T-helper 1 cell (primary cell): ENCODE measurements at places on chromosomes 11 and 22.

DNA sequence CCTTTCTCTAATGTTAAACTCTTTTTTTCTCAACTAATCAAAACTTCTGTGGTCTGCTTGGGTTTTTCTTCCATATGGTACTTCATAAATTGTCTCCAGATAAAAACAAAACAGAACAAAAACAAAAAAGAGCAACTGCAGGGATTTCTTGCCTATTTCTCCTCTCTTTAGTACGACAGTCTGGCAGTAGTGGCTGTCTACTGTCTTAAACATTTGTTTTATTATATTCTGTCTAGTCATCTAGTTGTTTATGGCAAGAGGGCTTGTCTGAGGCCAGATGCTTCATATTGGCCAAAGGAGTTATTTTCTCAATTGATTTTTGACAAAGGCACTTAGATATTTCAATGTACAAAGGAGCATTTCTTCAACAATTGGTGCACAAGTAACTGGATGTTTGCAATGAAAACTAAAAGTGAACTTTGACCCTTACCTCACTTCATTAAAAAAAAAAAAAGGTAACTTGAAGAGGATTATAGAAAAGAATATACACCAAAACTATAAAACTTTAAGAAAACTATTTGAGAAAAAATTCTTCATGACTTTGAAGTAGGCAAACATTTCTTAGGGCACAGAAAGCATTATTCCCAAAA lies 404.2 kb downstream of the LUZP2 start:
- DNase-seq: no peak

- no peak for DNase-seq
These were observed 191.7 kb downstream of the KIRREL3 start for GRCh38 chr11:126808836-126809235.

DNA sequence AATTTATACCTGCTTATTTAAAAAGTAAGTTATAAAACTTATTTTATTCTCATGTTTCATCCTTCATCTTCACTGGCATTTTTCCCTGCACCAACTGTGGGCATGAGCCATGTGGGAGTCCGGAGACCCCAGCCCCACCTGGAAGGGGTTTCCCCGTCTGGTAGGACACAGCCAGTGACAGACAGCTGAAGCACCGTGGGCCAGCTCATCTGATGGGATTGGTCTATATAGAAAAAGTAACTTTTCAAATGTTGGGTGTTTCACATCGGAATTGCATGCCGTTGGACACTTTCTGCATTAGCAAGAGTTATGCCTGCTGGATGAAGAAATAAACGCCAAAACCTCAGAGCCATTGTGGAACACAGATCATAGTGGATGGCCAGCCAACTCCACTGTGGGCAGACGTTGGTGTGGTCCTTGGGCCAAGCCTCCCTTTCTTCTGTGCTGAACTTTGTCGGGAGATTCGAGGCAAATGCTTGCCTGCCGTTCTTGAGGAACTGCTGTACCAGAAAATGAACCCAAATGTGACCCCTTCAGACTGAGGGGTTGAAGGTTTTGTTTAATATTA lies 1329.3 kb downstream of the TBC1D22A start:
- no peak for DNase-seq

- no peak for DNase-seq
These were observed 797 bp upstream of the B3GAT3 start for GRCh38 chr11:62622476-62623089.

GRCh38 chr11:62922189-62922589 lies 1.0 kb upstream of the CHRM1 start:
- no peak for DNase-seq

- DNase-seq: no peak
These were observed 44.9 kb downstream of the WNT11 start for GRCh38 chr11:76161261-76161961.

DNA sequence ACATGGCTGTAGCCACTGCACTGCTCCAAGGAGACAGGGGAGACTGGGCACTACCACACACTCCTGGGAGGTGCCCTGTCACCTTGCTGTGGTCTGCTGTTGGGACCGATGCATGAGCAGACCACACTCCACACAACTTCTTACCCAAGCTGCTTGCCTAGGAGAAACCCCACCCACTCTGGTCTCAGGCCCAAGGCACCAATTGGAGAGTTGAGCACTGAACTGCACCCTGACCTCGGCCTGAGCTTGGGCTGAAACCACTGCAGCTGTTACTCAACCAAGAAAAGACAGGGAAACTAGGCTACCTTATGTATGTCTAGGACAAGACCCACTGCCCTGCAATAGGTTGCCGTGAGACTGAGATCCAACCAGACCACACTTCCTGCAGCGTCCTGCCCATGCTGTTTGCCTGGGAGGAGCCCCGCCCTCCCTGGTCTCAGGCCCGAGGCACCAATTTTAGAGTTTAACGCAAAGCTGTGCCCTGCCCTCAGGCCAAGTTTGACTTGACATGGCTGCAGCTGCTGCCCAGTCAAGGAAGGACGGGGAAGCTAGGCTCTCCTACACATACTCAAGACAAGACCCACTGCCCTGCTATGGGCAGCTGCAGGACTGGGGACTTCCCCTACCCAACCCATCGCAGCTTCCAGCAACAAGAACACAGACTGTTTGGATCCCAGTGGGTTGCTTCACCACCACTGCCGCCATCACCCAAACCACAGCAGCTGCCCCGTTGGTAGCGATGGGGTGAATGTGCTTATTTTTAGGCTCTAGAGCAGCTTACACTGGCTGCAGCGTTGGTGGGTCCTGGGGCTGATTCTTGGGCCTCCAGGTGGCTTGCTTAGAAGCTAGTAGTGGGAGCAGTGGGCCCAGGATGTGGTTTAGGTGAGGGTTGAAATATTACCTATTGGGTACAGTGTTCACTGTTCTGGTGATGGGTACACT lies 66.8 kb downstream of the BRD1 start:
- no peak for DNase-seq

- DNase-seq: no peak
These were observed 16.9 kb downstream of the ADORA2A start for GRCh38 chr22:24444251-24444650.

DNA sequence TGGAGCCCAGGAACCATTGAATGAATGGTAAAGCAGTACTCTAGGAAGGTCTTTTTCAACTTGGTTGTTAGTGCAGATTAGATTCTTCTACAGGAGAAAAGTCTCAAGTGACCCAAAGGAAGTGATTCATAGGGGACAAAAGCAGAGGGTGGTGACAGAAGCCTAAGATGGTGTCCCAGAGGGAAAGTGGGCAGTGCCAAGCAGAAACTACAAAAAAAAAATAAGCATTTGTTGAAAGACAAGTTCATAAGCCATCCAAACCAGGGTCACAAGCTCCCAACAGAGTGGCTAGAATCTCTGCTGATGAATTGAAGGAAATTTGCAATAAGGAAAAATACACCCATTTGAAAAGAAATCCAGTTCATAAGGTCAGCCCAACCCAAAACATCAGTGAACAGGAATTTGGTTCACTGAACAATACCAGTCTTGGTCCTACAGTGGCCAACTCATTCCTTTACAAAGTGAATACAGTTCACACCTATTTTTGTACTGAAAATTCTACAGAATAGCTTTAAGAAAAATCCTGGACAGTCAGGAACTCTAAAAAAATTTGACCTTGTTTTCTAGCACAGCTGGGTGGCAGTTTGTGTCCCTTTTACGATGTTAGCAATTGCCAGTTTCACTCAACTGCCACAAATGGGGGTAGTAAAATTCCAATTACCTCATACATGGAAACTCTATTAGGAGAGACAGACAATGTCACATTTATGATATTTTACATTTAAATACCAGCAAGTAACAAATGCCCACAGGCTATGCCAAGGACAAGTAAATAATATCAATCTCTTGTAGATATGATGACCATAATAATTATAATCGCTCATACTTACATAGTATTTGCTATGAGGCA lies 21.6 kb upstream of the NUP160 start:
- no peak for DNase-seq

DNA sequence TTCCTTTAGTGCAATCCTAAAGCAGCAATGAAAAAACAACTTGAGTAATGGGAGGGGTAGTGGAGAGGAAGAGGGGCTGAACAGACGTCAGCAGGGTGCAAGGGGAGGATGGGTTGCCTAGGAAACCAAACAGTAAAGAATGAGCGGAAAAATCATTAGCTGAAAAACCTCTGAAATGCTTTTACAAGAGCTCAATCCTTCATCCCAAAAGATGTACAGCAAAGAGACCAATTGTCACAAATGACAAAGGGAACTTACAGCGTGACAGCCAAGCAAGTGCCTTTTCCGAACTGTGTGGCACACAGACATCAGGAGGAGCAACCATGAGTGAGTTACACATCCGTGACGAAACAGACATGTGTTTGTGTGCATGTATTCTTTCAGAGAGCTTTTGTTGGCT lies 104.6 kb downstream of the SIK3 start:
- DNase-seq: no peak

DNA sequence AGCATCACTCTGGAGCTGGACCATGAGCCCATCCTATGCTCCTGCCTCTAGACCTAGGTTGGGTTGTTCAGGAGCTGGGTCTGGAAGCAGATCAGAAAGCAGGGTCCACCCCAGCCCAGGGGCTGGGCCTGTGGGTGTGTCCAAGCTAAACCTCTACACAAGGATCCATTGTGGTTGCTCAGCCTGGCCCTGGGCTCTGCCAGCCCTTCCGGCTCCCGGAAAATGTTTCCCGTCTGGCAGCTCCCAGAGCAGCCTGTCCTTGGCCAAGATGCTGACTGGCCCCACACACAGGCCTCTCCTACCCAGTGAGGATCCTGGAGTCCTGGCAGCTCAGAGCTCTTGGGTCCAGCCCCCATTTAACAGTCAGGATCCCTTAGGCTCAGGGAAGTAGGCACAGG lies 35.3 kb upstream of the FCHSD2 start:
- no peak for DNase-seq

GRCh38 chr11:122864386-122865115 lies 18.0 kb upstream of the JHY start:
- DNase-seq: no peak

- no peak for DNase-seq
These were observed 1.5 kb downstream of the CHEK1 start for GRCh38 chr11:125626288-125626950.

GRCh38 chr11:12807621-12808020 lies 133.4 kb downstream of the TEAD1 start:
- DNase-seq: no peak

GRCh38 chr22:42331014-42331413 lies 60.6 kb upstream of the TCF20 start:
- no peak for DNase-seq

- no peak for DNase-seq
These were observed 4.3 kb downstream of the KRTAP5-6 start for GRCh38 chr11:1701091-1701807.

- no peak for DNase-seq
These were observed 109.3 kb downstream of the ARFGAP2 start for GRCh38 chr11:47067401-47067800.

DNA sequence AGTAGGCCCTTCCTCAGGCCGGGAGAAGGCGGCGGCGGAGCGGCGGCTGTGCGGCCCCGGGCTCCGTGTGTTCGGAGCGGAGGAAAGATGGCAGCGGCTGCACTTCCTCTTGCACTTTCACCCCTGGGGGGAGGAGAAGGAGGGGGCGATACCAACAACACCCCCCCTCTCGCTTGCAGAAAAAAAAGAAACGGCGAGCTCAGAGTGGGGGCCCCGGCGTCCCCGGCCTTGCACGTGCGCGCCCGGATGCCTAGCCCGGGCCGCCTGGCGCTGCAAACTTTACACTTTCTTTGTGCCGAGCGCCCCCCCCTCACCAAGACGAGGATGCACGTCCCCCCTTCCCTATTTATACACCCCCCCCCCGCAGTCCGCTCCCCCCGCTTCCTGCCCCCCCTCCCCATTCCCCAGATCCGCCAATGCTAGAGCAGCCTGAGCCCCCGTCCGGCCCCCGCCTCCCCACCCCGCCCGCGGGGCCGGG lies at the start of gene PATZ1:
Gene PATZ1, minus strand, starts transcription at position 92 of the 478 bp plus-strand sequence. CDS start 744 bp downstream, outside the sequence.
- DNase-seq: peak; percentile 64

- DNase-seq: no peak
These were observed 654.2 kb downstream of the NELL1 start for GRCh38 chr11:21323617-21324016.

DNA sequence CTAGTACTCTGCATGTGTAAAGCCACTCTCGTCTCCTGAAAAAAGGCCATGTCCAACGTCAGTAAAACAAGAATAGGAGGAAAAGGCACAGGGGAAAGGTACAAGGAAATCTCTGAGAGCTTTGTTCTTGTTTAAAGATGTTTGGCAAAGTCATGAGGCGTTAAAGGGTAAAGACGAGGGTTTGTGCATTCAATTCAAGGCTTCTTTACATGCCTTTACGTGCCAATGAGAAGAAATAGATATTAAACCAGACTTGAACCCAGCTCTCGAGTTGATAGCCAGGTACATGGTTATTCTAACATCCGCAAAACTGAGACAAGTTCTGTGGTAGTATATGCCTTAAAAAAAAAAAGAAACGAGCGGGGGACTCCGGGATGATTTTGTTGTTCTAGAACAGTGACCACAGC lies 704 bp upstream of the CFL1 start:
- DNase-seq: no peak

- DNase-seq: no peak
These were observed 14.6 kb downstream of the RSPH14 start for GRCh38 chr22:23127055-23127756.

DNA sequence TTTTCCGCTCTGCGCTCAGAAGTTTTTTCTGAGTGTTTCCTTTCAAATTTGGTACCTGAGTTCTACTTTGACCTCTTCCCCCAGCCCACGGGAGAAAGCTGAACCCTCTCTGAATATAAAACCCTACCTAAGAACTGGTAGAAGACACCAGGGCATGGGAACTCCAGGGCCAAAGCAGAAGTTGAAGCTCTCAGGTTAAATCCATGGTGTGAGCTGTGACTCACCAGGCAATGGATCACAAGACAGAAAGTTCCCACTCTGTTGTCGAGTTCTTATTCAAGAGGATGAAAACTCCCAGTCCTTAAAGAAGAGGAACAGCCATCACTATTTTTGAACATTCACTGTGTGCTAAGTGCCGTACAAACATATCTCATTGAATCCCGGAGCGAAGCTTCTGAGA lies 8.9 kb downstream of the TMEM218 start:
- DNase-seq: no peak
